ENCODE measurements at places on chromosomes 6 and 20.

- no peak for DNase-seq
Measured at GRCh38 chr20:14984768-14985622, 647.6 kb upstream of the FLRT3 start.

DNA sequence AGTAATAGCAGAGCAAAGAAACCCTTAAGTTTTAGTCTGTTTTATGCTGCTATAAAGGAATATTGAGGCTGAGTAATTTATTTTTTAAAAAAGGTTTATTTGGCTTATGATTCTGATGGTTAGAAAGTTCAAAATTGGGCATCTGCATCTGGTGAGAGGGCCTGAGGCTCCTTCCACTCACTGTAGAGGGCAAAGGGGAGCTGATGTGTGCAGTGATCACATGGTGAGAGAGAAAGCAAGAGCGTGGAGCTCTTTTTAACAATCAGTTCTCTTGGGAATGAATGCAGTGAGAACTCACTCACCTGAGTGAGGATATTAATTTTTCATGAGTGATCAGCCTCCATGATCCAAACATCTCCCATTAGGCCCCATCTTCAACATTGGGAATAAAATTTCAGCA, 36.4 kb upstream of the SAMD3 start:
- DNase-seq = no peak

DNA sequence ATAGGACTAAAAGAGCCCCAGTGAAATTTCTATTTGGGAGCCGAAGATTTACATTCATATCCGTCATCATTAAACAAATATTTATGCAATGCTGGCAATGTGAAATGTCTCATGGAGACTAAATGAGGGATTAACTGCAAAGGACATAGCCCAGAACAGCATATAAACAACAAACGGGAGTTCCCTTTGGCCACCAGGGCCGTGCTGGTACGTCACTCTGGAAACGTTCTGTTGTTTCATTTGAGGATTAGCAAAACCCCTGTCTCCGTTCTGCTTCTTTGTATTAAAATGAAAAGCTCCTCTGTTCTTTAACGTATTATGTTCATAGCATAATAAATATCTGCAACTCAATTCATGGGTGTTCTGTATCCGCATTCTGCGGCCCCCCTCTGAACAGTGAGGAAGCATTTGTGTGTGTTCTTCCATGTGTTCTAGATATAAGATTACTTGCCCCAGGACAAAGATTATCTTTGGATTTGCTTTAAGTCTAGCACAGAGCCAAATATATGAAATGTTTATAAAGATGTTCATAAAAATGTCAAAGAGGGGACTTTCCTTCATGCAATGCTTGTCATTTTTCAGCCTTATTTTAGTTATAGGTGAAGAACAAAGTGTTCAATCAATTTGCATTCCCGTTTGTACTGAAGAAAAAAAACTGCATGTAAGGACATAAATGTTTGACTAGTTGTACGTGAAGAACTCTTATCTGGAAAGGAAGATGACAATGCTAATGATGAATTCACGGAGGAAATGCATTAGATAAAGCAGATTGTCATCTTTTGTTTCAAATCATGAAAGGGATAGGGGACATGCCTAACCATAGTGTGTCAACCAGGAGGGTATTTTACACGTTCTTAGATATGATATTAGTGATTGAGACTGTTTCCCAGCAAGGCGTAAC, 90.0 kb upstream of the TNFAIP3 start:
- DNase-seq = no peak

DNA sequence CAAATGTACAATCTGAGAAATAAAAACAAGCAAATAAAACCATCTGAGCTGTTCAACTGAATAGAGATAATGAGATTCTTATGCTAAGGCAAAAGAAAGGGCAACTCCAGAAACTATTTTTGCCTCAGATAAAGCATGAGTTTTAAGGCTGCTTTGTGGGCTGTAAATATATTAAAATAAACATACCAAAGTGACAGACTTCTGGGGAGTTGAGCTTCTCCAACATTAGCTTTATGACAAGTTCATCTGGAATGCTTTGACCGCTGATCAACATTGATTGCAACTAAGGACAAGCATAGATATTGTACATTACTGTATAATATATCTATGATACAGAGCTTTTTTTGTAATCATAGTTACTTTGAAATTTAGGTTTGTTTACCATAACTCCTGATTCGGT, 19.3 kb downstream of the AK9 start:
- no peak for DNase-seq

GRCh38 chr20:40717343-40717865, 28.4 kb upstream of the MAFB start:
- no peak for DNase-seq

GRCh38 chr20:57966620-57967019, 256.8 kb upstream of the PMEPA1 start:
- DNase-seq = no peak

GRCh38 chr6:90488816-90489215, 98.1 kb downstream of the MAP3K7 start:
- DNase-seq = no peak

DNA sequence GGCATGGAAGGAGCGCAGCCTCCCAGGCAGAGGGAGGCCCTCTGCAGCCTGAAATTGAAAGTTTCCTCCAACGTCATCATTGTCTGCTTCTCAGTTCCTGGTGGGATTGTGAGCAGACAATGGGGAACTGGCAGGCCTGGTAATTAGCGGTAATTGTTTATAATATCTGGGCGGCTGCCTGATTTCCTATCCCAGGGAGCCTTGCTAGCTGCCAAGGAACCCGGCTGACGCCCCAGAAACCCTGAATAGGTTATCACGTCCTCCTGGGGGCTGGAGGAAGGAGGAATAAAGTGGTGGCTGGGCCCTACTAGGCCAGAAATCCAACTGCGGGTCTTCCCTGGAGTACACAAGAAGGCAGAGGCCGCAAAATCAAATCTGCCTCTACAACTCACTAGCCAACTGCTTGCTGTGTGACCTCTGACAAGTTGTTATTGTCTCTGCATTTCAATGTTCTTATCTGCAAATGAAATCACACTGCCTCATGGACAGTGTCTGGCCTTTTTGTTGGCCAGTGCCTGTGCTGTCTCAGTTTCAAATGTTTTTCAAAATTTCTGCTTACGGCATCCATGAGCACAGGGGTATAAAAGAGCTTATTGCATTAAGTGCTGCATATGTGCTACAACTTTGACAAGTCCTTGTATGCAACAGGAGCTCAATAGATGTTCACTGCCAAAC, 16.9 kb downstream of the KCNK15 start:
- no peak for DNase-seq

- DNase-seq = no peak
Measured at GRCh38 chr20:25478889-25479568, 71.6 kb downstream of the GINS1 start.
